HFFc6 (cell line): ENCODE measurements at places on chromosomes 6 and 20. TPM values are rescaled to one million over a fixed set of nuclear protein-coding genes. Genes with fewer than 3 reads are reported as not detected.

- peak; percentile 50 for DNase-seq
Measured at GRCh38 chr6:34792605-34793500, 970 bp downstream of the BLTP3A start.

DNA sequence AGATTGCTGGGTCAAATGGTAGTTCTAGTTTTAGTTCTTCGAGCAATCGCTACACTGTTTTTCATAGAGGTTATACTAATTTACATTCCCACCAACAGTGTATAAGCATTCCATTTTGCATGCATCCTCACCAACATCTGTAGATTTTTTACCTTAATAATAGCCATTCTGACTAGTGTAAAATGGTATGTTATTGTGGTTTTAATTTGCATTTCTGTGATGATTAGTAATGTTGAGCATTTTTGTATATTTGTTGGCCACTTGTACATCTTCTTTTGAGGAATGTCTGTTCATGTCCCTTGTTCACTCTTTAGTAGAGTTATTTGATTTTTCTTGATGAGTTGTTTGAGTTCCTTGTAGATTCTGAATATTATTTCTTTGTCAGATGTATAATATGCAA is 236.2 kb downstream of the GRM1 start:
- DNase-seq: no peak

GRCh38 chr20:49310705-49311104 is 32.8 kb upstream of the ZNFX1 start:
- DNase-seq: no peak

DNA sequence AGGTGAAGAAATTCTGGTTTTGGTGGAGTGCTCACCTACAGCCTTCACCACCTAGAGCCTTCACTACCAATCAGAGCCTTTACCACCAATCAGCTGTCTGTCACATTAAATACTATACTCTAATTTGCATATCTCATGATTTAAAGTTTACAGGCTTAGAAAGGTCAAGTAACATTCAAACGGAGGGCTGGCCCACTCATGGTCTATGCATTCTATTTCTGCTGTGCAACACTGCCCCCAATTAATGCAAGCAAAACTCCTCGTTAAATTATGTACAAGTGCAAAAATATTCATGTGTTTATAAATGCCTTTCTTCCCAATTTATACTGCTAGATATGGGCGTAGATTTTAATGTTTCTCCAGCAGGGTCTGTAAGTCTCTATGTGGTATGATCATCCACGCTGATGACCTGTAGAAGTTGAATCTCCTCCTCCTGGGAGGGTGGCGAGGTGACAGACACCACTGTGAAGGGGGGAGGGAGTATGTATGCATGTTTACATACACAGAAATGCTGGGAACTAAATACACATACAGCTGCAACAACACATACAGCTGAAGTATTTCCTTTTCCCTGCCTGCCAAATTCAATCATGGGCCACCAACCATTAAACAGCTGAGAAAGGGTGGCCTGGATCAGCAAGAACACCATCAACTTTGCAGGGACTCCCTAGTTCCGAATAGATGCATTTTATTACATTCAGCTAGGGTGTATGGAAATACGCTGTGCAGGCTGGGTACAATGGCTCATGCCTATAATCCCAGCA is 13.1 kb downstream of the RRAGD start:
- no peak for DNase-seq

- no peak for DNase-seq
Measured at GRCh38 chr6:72724545-72724944, 102.7 kb downstream of the KCNQ5 start.

GRCh38 chr6:62371453-62372210 is 85.6 kb upstream of the KHDRBS2 start:
- no peak for DNase-seq

- DNase-seq: peak; percentile 35
Measured at GRCh38 chr20:46681032-46681854, 8.0 kb downstream of the TP53RK start.

DNA sequence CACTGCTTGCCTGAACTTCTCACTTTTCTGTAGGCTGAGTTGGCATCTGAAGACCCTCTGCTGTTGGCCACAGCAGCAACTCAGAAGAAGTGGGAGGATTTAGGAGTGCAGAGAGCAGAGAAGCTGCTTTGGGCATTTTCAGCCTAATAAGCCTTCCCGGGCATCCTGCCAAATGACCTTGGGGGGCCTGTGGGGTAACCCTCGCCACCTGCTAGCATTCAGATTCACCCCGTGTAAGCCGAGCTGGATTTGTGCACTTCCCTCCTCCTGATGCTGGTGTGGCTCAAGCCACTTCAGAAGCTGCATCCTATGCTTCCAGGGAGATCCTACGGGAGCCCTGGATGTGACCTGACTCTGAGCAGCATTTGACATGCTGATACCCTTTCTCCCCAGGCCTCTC is 114.8 kb downstream of the LRFN2 start:
- no peak for DNase-seq

DNA sequence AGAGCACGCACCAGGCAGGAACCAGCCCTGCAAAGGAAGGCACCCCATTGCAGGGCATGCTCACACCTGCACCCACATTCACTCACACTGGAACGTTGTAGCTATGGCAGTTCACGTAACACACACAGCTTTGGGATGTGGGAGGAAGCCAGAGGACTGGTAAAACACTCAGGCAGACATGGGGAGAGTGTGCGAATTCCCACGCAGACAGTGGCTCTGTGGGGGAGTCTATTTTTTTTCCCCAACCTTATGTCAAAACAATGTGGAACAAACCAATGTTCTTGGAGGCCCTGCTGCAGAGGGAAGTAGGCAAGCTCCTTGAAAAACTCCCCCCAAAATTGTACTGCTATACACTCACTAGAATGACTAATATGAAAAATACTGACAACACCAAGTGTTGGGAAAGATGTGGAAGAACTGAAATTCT is 91.0 kb downstream of the PPP1R14C start:
- DNase-seq: no peak

DNA sequence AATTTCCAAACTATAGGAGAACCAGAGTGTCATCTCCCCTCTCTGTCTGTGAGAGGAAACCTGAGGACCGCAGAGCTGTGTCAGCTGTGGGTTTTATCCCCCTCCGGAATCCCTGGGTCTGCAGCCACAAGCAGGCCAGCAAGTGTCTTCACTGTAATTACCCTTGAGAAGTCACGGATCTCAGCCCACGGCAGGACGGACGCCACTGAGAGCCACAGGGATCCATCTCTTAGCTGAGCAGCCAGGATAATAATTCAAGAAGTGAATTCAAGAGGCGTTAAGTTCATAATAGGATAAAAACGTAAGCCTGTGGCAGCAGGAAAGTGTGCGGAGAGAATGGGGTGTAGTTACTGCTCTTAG is 37.0 kb downstream of the DLL1 start:
- DNase-seq: no peak

GRCh38 chr6:119902681-119903080 is 553.1 kb upstream of the MAN1A1 start:
- no peak for DNase-seq

DNA sequence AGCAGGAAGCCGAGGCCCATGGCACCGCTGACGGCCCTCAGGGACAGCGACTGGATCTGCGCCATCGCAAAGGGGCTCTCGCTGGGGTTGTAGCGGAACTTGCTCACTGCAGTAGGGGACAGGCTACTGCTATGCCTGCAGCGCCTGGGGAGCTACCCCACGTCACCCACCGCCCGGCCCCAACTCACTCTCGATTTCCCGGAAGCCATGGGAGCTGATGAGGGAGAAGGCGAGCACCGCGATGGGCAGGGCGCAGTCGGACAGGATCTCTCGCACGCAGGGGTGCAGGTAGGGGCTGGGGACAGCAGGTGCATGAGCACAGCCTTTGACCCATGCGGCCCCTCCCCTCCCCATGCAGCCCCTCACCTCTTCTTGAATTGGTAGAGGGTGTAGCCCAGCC is 9.8 kb downstream of the SLC4A11 start:
- DNase-seq: no peak

DNA sequence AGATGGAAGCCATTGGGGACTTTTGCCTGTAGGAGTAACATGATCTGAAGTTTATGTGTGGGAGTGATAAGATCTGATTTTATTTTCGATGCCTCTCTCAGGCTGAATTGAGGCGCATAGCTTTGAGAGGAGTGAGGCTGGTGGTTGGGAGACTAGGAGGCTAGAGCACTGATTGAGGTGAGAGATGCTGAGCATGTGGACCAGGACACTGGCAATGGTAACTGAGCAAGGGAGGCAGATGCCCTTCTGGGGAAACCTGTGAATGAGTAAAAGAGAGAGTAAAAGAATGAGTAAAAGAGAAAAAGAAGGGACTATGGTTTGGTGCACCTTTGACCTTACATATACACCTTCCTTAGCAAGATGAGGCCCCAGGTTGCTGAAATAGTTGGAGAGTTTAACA is 3.0 kb downstream of the RRP36 start:
- DNase-seq: no peak

GRCh38 chr6:146914489-146915483 is 289.4 kb upstream of the STXBP5 start:
- peak; percentile 98 for DNase-seq

The OPRM1 gene
- not detected in 3 replicates for total RNA-seq

The SNAP25 gene
- 0.10 TPM in 1 of 3 replicates, not detected in the others for total RNA-seq

The TTLL9 gene
- total RNA-seq: not detected in 3 replicates

The PROKR2 gene
- total RNA-seq: not detected in 3 replicates

The TTK gene
- total RNA-seq: 10.9 to 21.9 TPM (median 19.4 TPM) in 3 replicates

The TRDN gene
- total RNA-seq: not detected in 2 replicates

The TXNDC5 gene
- total RNA-seq: 280 to 290 TPM (median 285 TPM) in 3 replicates
